ENCODE measurements at places on chromosomes 4 and X.

- no peak for DNase-seq
These were observed 45.0 kb upstream of the NKX1-1 start for GRCh38 chr4:1451106-1451751.

GRCh38 chr4:81905971-81906370 is 434.3 kb upstream of the RASGEF1B start:
- DNase-seq = no peak

DNA sequence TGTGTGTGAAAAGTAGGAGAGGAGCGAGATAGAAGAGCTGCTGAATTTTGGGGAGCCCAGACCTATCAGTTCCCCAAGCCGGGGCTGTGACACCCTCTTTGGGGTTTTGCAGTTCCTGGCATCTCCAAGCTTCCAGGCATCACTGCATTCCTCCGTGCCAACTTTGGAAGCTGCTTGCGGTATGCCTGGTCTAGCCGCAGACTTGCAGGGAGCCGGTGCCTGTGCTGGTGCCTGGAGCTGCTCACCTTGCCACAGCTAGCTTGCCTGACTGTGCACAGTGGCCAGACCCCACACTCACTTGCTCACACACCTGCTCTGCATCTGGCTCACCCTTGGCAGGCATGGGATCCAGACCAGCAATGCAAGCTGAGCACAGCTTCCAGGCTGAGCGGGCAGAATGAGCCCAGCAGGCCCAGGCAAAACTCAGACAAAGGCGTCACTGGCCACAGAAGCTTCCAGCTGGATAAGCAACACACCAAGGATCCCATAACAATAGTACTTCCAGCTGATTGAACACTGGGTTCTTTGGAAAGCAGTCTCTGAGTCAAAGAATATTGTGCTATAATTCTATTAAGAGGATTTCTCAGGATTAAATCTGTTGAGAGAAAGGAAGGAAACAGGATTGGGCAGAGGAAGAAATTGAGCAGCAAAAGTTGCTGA is 390.9 kb downstream of the TEX13C start:
- DNase-seq = no peak

DNA sequence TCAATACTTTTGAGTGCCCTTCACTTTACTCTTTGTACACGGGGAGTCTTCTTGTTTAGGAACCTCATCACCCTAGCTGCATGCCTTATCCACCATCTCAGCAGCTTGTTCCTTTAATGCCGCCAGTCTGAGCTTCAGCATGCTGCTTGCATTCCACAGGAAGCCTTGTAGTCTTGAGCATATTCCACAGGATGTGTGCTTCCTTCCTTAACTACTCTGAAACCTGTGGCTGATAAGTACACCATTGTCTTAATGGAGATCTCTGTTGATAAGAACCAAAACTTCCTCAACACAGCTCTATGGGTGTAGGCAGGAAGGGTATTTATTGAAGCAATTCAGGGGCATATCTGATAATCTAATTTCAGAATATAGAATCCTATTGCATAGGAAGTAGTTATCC is 24.4 kb upstream of the CCNI start:
- no peak for DNase-seq

DNA sequence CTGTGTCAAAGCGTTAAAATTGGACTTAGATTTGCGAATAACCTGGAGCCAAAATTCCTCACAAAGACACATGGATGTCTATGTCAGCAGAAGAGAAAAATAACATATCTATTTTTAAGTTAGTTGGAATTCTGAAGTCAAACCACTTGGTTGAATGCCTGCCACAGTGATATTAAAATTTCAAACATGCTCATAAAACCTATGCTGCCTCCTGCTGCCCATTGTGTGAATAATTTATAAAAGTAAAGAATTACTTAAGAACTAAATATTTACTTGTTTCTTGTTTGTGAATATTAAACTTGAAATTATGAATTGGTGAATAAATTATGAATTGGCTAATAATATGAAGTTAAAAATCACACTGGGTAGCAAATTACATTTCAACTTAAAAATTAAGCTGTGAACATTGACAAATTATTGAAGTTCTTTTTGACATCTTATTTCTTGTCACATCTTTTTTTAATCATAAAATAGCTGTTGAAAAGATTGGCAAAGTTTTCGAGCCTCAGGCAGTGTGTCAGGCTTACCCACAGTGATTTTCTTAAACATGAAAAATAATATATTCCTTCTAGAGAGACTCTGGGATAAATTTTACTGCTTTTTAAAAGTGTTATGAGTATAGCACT is 35.4 kb downstream of the FABP2 start:
- no peak for DNase-seq

DNA sequence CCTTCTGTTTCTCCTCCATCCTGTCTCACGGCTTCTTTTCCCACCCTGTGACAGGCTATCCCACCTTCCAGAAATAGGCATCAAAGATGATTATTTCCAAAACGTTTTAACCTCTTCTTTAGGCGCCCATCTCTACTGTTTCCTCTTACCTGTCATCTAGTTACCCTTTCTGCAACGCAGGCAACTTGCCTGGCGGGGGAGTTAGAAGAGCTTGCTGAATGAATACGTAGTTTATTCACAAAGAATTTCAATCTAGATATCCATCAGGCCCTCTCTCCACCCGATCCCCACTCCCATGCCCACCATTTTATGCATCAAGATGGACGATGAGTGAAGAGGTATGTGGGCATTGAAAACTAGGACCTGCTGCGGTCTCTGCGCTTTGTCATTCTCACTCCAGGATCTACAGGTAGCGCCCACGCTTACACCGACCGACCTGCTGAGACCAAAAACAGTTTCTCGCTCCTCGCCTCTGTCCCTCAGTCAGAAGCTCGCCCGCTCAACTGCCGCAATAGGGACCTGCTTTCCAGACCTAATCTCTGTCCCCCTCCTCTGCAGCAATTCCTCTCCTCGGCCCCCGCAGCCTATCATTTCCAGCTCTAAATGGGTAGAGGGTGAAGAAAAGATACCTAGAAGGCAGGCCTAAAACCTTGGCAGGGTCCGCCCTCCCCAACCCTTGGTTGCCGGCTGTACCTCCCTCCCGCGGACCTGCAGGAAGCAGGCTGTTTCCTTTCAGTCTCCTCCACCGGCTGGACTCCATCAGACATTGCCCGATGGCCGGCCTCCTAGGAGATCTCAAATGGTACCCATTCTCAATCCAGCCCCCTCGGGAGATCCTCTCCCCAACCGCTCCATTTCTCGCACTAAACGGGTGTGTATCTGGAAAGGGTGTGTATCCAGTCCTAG is 624 bp downstream of the BEX5 start:
- DNase-seq = no peak

GRCh38 chr4:39716356-39716755 is 18.4 kb downstream of the UBE2K start:
- DNase-seq = no peak

DNA sequence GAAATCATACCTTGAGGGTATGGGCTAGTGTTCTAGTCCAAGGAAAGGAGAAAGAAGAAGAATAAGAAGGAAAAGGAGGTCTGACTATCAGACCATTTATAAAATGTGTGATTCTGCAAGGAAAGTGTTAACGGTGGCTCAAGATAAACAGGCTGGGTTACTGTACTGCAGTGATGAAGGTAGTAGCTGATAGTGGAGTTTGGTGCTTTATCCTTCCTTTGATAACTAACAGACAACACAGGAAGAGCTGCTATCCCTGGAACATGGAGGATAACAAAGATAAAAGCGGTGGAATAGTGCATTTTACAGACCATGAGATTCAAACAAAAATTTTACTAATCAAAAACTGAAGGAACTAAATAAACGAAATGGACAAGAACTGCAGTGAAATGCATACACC is 2.6 kb downstream of the UNC5C start:
- no peak for DNase-seq

DNA sequence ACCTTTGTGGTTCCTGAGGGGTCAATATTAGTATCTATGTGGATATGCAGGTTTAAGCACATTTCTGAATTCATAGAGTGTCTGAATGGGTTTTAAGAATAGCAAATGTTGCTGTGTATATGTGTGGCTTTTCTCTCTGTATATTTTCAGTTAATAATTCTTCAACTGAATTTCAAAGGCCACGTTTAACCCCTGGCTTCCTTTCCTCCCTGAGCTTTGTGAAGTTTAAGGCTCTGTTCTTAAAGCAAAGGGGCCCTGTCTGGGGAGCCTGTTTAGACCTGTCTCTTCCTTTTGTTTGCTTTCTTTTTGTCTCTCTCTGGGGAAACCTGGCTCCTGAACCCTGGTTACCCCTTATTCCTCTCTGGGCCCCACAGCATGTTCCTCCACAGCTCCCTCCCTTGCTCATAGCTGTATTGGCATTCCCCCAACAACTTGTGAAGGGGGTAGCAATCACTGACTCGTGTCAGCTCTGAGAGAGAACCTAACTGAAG is 139.1 kb downstream of the COL4A6 start:
- DNase-seq = no peak

DNA sequence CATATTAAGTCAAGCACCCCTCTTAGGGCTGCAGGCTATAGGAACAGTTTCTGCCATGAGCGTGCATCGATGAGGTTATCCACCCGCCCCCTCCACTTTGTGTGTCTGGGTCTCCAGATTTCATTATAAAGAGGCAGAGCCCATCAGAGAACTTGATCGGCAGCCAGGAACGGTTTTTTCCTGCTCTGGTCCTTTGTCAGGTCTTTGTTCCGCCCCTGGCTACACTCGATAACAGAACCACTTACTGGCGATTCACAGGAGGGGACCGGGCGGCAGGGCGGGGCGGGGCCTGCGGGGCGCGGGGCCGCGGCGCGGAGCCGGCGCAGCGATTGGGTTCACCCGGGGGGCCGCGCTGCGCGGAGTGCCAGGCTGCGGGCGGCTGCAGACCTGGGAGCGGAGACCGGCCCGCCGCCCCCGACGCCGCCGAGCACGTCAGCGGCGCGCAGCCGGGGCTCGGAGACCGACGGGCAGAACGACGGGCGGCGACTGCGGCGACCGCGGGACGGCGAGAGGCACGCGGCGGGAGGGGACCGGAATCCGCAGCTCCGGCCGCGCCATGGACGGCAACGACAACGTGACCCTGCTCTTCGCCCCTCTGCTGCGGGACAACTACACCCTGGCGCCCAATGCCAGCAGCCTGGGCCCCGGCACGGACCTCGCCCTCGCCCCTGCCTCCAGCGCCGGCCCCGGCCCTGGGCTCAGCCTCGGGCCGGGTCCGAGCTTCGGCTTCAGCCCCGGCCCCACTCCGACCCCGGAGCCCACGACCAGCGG is at the start of gene SLC10A4:
Gene SLC10A4, plus strand, starts transcription at position 338 of the 771 bp plus-strand sequence. Its CDS starts 219 bp downstream, at position 557.
- no peak for DNase-seq

GRCh38 chr4:71066737-71067716 is 73.6 kb downstream of the DCK start:
- no peak for DNase-seq

DNA sequence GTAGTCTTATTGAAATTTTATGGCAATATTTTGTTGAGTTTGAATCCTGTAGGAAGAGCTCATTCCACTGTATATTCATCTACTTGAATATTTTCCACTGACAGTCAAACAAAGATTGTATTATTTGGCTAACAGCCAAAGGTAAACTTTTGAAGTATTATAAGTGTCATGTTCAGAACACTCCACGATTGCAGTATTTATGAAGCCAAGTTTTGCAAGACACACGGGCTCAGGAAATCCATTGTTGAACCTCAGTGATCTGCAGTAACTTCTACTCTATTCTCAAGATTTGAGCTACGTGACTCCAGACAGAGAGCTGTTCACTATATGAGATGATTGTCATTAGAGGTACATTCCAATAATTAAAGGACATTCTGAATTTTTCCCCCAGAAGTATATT is 302.7 kb upstream of the ADGRL3 start:
- DNase-seq = no peak

GRCh38 chr4:82975792-82976191 is 34.8 kb downstream of the LIN54 start:
- no peak for DNase-seq

GRCh38 chrX:126141014-126141413 is 25.1 kb downstream of the DCAF12L2 start:
- no peak for DNase-seq

DNA sequence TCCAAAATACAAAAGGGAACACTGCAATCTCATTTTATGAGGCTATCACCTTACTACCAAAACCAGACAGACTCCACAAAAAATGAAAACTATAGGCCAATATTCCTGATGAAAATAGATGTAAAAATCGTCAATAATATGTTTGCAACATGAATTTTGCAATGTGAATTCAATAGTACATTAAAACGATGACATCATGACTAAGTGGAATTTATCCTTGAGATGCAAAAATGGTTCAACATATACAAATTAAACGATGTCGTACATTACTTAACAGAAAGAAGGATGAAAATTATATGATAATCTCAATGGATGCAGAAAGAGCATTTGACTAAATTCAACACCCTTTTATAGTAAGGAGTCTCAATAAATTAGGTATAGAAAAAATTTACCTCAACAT is 123.0 kb downstream of the AREG start:
- DNase-seq = no peak

DNA sequence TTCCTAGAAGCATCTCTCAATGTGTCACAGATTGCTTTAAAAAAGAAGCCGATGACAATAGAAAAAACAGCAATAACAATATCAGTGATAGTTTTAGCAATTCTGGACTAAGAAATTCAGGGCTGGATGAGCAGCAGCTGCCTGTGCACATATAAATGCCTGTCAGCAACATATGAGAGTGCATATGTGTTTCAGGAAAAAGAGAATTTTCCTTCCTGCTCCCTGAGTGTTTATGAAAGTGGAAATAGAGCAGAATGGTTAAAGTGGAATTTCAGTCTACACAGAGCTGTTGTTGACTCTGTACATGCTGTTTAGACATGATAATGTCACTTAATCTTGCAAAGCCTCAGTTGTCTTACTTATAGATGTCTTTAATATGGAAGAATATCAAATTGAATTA is 164.4 kb upstream of the PCDH7 start:
- DNase-seq = no peak

DNA sequence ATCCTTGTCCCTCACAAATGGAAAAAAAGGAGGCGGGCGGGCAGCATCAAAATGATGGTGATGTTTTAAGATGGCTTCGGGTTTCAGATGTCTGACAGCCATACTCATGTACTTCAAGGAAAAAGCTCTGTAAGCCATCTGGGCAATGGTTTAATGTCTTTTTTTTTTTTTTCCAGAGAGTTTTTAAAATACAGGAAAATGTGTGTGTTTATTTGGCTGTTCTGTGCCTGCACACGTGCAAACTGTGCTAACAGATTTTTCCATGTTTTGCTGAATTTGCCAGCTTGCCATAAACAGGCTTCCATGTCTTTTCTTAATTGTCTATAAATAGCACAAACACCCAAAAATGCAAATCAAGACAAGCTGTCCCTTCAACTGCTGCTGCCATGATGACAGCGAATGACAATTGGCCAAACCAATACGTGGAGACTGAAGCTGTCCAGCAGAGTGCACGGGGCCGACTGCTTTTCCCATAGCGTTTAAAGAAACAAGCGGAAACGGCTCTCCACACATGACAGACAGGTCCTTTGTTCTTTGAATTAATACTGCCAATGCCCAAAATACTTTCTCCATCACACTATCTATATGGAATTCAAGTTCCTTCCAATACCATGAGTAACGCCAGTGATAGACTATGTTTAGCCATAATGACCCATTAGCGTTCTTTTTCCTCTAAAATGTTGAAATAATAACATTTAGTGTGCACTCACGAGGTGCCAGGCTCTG is 35.7 kb downstream of the AFAP1 start:
- no peak for DNase-seq

GRCh38 chr4:96154676-96155075 is 314.8 kb downstream of the PDHA2 start:
- no peak for DNase-seq
